NCI-H526 (cell line): ENCODE measurements at places on chromosomes 1 and 21.
A peak's percentile ranks its signal among the peaks of the same experiment; 100 is the strongest.

GRCh38 chr1:19198820-19199219 is 11.2 kb downstream of the UBR4 start:
- no peak for DNase-seq

DNA sequence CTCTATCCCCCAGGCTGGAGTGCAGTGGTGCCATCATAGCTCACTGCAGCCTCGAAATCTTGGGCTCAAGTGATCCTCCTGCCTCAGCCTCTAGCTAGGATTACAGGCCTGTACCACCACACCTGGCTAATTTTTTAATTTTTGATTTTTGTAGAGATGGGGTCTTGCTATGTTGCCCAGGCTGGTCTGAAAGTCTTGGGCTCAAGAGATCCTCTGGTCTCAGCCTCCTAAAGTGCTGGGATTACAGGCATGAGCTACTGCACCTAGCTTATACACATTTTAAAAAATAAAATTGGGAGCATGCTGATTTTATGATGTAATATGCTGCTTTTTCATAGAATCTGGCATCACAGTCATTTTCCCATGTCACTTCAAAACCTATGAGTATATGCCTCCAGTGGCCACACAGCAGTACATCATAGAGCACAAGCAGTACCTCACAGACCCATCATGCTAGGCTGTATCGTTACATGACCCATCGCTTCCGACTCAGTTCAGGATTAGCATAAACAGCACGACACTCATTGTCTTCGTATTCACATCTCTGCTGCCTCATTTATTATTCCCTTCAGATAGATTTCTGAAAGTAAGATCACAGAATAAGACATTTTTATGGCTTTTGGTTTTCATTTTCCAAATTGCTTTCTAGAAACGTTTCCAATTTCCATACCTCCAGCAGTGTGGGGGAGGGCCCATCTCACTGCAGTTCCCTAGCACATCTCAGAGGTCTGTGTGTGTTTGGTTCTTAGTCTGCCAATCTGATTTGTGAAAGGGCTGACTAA is 35.9 kb upstream of the CCSAP start:
- DNase-seq = no peak

DNA sequence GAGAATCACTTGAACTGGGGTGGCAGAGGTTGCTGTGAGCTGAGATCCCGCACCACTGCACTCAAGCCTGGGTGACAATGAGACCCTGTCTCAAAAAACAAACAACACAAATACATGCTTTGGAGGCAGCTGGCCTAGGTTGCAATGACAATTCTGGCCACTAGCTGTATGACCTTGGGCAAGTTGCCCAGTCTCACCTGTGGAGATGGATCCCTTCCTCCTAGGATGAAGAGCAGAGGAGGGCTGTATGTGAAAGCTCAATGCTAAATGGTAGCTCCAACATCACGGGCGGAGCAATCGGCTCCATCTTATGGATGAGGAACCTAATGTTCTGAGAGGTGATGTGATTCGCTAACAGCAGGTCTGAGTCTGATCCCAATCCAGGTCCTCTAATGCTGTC is 20.6 kb downstream of the ADORA1 start:
- DNase-seq = peak; percentile 43

DNA sequence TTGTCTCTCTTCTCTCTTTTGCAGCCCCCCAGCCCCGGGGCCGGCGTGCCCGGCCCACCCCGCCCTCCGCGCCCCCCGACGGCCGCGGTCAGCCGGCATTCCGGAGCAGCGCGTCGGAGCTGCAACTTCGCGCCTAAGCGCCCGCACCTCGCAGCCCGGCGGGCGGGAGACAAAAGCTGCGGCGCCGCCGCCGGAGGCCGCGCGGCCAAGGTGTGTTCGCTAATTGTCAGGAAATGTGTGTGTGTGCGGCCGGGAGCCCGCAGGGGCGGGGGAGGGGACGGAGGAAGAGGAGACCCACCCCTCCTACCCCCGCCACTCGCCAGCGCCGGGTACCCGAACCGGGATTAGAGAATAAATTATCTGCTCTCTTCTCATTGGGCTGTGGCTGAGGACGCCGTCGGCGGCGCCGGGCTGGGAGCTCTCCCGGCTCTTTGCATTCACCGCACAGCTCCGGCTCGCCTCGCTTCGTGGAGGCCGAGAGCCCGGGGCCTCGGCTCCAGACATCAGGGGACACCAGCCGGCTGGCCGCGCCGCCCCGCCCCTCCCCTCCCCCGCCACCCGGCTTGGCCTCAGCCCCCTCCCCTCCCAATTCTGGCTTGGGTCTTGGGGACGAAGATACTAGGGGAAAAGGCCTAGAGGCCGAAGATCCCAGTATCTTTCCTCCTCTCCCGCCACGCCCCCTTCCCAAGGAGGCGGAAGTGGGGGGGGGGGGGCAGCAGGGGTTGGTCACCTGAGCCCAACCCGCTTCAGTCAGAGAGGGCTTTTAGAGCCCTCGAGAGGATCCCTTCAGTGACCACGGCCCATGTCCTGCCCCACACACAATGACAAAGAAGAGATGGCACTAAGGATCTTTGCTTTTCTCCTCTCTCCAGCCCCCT is 1.3 kb upstream of the BLACAT1 start:
- peak; percentile 79 for DNase-seq

GRCh38 chr1:17502326-17502778 is 37.1 kb upstream of the ARHGEF10L start:
- peak; percentile 17 for DNase-seq

- DNase-seq = no peak
Measured at GRCh38 chr1:167832693-167833092, 81.2 kb downstream of the ADCY10 start.

GRCh38 chr1:198922638-198923430 is 284.0 kb downstream of the PTPRC start:
- no peak for DNase-seq

- no peak for DNase-seq
Measured at GRCh38 chr1:234495231-234495990, 16.4 kb upstream of the TARBP1 start.

GRCh38 chr1:84841971-84842370 is 51.0 kb downstream of the LPAR3 start:
- DNase-seq = no peak

DNA sequence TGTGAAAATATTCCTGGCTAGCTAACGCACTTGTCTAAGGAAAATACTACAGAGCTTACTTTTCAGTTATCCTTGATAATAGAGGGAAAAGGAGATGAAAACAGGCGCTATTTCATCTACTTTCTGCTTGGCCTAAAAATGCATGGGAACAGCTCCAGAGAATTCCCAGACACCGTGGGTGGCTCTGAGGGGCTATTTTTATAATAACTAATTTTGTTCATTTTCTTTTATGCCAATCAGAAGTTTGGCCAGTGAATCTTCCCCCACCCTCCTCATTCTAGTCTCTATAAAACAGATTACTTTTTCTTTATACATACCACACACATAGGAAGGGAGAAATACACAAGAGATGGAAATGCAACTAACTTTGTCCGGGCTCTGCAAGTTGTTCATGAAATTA is 322.9 kb downstream of the SETD4 start:
- no peak for DNase-seq

GRCh38 chr1:193031431-193031830 is 27.7 kb downstream of the UCHL5 start:
- DNase-seq = no peak

DNA sequence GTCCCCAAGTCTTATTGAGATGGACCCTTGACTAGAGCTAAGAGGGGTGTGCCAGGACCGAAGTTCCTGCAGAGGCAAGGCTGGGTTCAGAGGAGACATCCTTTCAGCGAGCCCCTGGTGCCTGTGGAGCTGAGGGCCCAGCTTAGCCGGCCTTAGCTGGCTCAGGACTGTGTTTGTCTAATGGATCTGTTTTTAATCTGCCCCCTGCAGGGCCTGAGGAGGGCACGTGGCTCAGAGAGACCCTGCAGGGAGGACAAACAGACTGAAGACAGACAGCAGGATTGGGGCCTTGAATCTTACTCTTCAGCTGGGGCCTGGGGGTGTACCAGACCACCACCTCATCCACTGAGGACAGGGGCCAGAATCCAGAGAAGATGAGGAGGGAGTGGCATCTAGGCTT is 1.6 kb downstream of the CRABP2 start:
- DNase-seq = no peak

DNA sequence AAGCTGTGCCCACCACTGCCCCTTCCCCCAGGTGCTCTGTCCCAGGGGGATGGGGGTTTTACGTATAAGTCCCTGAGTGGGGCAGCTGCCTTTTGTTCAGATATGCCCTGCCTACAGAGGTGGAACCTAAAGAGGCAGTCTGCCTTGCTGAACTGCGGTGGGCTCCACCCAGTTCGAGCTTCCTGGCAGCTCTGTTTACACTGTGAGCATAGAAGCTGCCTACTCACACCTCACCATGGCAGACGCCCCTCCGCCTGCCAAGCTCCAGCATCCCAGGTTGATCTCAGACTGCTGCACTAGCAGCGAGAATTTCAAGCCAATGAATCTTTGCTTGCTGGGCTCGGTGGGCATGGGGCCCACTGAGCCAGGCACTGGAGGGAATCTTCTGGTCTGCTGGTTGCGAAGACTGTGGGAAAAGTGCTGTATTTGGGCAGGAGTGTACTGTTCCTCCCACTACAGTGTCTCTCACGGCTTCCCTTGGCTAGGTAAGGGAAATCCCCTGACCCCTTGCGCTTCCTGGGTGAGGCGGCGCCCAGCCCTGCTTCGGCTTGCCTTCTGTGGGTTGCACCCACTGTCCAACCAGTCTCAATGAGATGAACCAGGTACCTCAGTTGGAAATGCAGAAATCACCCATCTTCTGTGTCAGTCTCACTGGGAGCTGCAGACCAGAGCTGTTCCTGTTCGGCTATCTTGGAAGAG is 17.6 kb upstream of the RWDD3 start:
- DNase-seq = no peak

DNA sequence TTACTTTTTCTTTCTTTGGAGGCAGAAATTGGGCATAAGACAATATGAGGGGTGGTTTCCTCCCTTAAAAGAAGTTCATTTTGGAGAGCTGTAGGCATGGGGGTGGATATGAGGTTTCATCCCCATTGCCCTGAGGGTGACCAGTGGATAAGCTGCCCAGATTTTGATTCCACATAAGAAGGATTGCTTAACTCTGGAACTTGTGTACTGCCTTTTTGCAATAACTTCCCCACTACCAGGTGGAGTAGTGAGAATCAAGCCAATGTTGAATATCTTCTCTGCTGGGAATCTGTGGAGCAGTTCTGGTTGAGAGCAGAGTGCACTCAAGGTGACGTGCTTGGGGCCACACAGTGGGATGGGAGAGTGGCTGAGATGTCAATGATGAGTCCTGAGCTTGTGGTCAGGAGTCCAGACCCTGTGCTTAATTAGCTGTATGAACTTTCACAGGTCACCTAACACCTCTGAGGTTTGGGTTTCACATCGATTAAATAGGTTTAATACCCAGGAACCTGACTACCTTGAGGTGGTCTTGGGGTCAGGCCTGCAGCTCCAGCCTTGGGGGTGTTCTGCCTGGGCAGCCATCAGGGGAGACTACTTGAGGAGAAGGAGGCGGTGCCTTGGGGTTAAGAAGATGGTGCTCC is 152.9 kb downstream of the FCRL5 start:
- DNase-seq = no peak

GRCh38 chr1:74193908-74194307 is 4.1 kb downstream of the LRRIQ3 start:
- no peak for DNase-seq

- DNase-seq = no peak
Measured at GRCh38 chr1:67734323-67734690, 49.3 kb downstream of the GADD45A start.

- no peak for DNase-seq
Measured at GRCh38 chr1:166855558-166855957, 16.3 kb downstream of the POGK start.

DNA sequence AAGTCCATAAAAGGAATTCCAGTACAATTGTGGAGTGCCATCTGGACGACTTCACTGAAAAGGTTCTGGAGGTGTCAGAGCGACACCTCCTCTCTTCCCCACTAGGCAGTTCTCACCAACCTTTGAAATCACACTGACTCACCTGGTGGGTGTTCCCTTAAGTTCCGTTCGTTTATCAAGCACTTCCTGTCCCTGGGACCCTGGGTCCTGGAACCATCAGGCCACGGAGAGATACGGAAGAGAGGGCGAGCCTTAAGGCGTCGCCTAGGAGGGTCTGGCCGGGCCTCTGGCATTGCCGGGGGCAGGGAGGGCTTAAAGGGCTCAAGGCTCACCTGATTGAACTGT is 317 bp downstream of the SPAG17 start:
- DNase-seq = no peak

GRCh38 chr1:47021070-47021469 is 2.4 kb upstream of the CYP4X1 start:
- no peak for DNase-seq

GRCh38 chr1:93007941-93008577 is 46.8 kb upstream of the DIPK1A start:
- DNase-seq = no peak

- no peak for DNase-seq
Measured at GRCh38 chr21:31943561-31943960, 70.7 kb downstream of the HUNK start.

DNA sequence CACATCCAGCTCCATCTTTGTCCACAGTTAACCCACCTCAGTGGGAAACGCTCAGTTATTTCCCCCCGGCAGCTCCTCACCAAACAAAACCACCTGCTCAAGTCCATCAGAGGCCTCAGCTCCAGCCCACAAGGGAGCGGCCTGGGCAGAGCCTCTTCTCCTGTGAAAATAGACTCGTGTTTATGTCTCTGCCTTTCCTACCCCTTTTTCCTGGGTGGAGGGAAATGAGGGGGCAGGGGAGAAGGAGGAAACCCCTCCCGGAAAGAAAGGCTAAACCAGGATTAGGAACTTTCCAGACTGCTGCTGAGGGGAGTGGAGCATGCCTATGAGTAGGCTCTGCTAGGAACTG is 81.6 kb downstream of the PAX7 start:
- DNase-seq = no peak

DNA sequence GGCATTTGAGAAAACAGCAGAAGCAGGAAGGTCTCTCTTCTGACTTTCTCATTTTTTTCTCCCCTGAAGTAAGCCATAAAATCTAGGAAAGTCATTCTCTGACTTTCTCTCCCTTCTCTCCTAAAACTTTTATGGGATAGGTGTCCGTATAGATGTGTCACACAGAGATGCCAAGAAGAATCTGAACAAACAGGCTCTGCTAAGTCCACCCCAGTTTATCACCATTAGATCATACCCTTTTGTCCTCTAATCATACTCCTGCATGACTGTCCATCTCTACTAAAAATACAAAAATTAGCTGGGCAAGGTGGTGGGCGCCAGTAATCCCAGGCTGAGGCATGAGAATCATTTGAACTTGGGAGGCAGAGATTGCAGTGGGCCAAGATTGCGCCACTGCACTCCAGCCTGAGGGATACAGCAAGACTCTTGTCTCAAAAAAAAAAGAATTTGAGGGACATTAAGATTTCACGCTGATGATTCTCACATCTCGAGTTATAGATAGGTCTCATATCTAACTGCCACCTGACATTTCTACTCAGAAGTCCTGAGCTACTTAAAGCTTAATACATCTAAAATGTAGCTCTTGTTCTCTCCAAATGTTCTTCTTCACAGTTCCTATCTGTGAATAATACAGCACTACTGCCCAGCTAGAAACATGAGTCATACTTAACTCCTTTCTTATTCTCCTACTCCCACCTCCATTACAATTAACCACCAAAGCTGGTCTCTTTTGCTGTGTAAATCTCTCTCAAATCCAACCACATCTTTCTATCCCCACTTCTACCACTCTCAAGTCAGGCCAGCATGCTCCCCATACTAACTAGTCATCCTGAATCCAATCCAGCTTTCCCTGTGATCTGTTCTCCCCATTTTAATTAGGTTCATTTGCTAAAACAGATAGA is 47.7 kb downstream of the ZNF644 start:
- no peak for DNase-seq

GRCh38 chr1:201305815-201306214 is 22.5 kb downstream of the PKP1 start:
- no peak for DNase-seq

GRCh38 chr1:116817582-116818064 is 63.4 kb downstream of the CD2 start:
- DNase-seq = peak; percentile 95
